NCI-H1092 treated with DMSO at 0.1 percent for 48 hours (cell line): ENCODE measurements at places on chromosomes 16 and 17.

DNA sequence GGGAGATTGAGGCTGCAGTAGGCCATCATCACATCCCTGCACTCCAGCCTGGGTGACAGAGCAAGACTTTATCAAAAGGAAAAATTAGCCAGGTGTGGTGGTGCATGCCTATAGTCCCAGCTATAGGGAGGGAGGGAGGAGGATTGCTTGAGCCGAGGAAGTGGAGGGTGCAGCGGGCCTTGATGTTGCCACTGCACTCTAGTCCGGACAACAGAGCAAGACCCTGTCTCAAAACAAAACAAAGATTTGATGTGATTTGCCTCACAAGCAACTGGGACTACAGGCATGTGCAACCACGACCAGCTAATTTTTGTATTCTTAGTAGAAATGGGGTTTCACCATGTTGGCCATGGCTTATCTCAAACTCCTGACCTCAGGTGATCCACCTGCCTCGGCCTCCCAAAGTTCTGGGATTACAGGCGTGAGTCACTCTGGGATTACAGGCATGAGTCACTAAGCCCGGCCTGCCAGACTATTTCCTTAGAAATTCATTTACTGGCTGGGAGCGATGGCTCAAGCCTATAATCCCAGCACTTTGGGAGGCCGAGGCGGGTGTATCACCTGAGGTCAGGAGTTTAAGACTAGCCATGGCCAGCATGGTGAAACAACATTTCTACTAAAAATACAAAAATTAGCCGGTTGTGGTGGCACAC lies 11.5 kb downstream of the UBE2G1 start:
- no peak for DNase-seq

GRCh38 chr16:56532714-56533113 lies 12.9 kb upstream of the BBS2 start:
- no peak for DNase-seq

- DNase-seq: no peak
These were observed 81.8 kb upstream of the DOC2B start for GRCh38 chr17:263271-263670.

GRCh38 chr16:17803625-17804410 lies 333.1 kb upstream of the XYLT1 start:
- no peak for DNase-seq

DNA sequence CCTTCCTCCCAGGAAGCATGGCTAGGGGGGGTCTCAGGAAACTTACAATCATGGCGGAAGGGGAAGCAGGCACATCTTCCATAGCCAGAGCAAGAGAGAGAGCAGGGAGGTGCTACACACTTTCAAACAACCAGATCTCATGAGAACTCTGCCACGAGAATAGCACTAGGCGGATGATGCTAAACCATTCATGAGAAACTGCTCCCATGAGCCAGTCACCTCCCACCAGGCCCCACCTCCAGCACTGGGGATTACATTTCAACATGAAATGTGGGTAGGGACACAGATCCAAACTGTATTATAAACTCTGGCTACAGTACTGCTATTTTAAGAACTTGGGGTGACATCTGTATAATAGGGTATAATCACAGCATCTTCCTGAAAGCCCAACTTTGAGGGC lies 83.1 kb upstream of the CACNG5 start:
- no peak for DNase-seq

- no peak for DNase-seq
These were observed 2.6 kb downstream of the CCL15 start for GRCh38 chr17:35998756-35999155.

GRCh38 chr17:31715446-31715845 lies 143.6 kb downstream of the COPRS start:
- no peak for DNase-seq

DNA sequence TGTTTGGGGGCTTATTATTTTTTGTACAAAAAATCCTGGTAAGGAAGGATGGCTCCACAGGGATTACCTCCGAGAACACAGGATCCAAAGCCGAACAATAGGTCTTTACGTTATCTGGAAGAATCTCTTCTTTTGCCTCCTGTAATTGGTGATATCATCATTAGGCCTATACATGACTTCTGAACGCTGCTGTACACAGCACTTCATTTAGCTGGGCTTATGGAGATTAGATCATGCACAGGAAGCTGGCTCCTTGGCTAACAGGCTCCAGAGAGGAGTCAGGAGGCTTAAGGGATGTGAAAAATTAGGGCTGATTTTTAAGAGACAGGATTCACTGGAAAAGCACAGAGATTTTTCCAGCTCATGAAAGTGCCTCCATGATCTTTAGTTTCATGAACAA lies 54.7 kb downstream of the TANGO6 start:
- DNase-seq: no peak

GRCh38 chr17:47200325-47200664 lies 8.9 kb upstream of the MYL4 start:
- no peak for DNase-seq

GRCh38 chr17:14621826-14622614 lies 321.1 kb downstream of the HS3ST3B1 start:
- no peak for DNase-seq

GRCh38 chr17:18045691-18046350 lies 6.6 kb downstream of the GID4 start:
- DNase-seq: no peak

GRCh38 chr17:27283060-27283459 lies 10.9 kb upstream of the WSB1 start:
- no peak for DNase-seq

- no peak for DNase-seq
These were observed 57.7 kb downstream of the GTF3C1 start for GRCh38 chr16:27491894-27492587.

DNA sequence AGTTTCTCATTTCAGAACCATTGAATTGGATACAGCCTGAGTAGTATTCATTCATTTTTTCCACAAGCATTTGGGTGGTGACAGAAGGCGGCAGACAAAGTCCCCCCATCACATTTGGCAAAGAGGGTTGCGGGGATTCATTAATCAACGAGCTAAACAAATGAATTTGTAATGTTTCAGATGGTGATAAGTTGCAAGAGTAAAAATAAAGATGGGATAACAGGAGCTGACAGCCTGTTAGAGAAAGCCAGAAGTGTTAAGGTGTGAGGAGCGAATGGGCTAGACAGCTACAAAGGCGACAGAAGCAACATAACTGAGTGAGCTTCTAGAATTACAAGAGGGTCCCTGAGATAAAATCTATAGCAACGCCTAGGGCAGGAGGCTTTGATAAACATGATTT lies 342.8 kb upstream of the HSBP1 start:
- DNase-seq: no peak

DNA sequence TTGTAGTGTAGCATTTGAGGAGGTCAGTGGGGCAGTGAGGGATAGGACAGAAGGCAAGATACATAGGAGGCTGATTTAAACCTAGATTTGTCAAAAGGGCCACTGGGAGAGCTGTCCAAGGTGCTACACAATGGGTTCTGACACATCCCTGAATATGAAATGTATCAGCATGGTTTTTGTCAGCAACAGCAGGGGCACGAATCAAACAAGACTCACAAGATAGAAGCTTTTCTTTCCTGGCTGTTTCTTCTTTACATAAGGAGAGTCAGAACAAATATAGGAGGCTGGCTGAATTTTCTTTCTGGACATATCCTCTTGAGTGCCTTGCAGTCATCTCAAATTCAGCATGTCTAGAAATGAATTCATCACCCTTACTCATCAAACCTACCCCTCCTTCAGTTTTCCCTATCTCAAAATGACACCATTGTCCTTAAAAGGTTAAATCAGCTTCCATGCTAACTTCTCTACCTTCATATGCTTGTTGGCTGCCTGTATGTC lies 130.5 kb downstream of the NPIPB5 start:
- no peak for DNase-seq

GRCh38 chr16:73202161-73202729 lies 154.3 kb upstream of the ZFHX3 start:
- DNase-seq: no peak

GRCh38 chr16:7392206-7392605 lies 59.6 kb downstream of the RBFOX1 start:
- DNase-seq: no peak

DNA sequence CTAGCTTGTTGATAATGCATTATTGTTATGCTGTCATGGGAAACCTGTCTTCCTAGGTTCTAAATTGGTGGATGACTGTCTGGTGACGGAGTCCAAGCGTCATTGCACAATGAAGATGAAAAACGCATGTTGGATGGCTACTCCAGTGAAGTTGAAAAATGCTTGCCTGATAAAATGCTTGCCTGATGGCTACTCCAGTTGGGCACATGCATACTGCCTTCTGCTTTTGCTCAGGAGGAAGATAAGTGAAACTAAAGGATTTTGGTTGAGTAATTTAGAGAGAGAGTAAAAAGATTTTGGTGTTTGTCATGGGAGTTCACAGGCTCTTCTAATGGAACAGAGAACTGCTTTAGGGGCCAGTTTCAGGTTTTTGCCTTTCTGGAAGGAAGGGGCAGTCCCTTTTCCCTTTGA lies 118.6 kb downstream of the PRKCA start:
- no peak for DNase-seq

DNA sequence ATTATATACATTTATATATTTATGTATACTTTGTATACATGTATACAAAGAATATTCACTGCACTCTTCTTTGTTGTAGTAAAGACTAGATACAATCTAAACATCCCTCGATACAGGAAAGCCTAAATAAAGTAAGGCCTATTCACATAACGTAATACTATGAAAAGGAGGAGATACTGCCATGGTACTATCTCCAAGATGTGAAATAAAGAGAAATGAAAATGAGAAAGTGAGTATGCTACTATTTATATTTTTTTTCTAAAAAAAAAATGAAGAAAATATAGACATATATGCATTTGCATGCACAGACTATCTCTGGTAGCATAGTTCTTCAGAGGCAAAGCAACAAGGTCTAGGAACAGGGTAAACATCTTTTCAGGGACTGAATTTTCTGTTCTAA lies 19.4 kb downstream of the CFDP1 start:
- DNase-seq: no peak
